HCT116 (cell line): ENCODE measurements at places on chromosomes 12 and 14. TPM values are rescaled to one million over a fixed set of nuclear protein-coding genes. Genes with fewer than 3 reads are reported as not detected.
A peak's percentile ranks its signal among the peaks of the same experiment; 100 is the strongest.

DNA sequence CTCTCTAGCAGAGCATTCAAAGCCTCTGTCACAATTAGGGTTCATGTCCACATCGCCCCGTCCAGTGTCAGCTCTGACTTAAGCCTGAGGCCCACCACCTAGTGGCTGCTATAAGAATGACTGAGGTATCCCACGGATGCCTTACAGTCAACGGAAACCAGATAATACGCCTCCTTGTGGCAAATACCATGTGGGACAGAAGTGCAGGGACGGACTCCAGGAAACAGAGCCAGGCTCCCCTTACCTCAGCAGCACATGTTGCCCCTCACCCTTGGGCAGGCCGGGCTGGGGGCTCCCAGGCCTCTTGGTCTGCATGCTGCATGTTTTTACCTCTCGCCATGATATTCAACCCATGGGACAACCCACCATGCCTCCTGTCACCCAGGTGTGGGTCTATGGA, 86.3 kb downstream of the VWF start:
- no peaks in the 10 kb centered on the region for H3K4me1 ChIP-seq
- H3K36me3 ChIP-seq: no peaks in the 10 kb centered on the region
- no peak overlapping the region for H3K4me3 ChIP-seq
- peak; percentile 91 for DNase-seq
- H3K27ac ChIP-seq: no peak overlapping the region

DNA sequence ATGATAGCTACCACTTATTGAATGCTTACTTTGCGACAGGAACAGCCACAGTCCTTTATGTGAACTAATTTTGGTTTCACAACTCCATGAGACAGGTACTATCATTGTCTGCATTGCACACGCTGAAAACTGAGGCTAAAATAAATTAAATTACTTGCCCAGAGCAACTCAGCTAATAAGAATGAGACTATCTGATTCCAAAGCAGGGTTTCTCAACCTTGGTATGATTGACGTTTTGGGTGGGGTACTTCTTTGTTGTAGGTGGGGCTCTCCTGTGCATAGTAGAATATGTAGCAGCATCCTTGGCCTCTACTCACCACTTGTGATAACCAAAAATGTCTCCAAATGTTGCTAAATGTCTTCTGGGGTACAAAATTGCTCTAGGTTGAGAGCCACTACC, 9.1 kb downstream of the PHLDA1 start:
- H3K27me3 ChIP-seq: no peaks in the 10 kb centered on the region
- no peak overlapping the region for H3K4me3 ChIP-seq
- H3K4me1 ChIP-seq: peaks cover 44% of the 10 kb centered on the region
- H3K36me3 ChIP-seq: no peaks in the 10 kb centered on the region
- H3K27ac ChIP-seq: peak overlapping the region; percentile 88

DUSP6 gene
- 219 TPM for total RNA-seq

DNA sequence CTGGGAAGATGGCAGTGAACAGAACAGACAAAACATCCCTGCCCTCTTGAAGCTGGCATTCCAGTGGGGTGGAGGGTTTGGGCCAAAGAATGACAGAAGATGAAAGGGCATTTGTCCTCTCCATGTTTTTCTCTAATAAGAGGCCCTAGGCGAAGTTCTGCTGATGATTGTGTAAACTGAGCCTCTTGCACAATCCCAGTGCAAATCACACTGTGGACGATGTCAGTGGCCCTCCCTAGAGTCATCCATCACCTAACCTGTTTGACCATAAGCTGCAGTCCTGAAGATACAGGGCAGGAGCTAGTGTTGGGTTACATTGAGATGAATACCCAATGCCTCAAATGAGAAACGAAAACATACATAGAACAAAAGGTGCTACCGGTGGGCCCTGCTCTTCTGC, 622.4 kb upstream of the TBX3 start:
- no peaks in the 10 kb centered on the region for H3K27me3 ChIP-seq
- no peaks in the 10 kb centered on the region for H3K36me3 ChIP-seq
- H3K27ac ChIP-seq: no peak overlapping the region
- H3K4me1 ChIP-seq: no peaks in the 10 kb centered on the region
- H3K4me3 ChIP-seq: no peak overlapping the region
- DNase-seq: no peak

DNA sequence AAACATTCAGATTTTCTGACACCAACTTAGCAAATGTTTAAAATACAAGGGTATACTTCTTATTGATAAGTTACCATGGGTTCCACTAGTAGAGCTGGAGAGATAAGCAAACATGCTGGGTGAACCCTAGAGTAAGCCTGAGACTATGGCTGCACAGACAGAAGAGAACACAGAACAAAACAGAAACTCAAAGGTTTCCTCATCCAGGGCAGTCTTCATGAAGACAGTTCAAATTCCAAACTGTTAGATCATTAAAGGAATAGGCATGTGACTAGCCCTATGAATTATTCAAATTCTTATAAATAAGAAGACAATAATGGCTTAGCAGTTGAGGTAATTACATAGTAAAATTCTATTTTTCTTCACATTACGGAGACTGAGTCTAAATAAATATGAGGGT, 28.1 kb downstream of the BTBD7 start:
- H3K4me3 ChIP-seq: no peak overlapping the region
- no peaks in the 10 kb centered on the region for H3K36me3 ChIP-seq
- DNase-seq: no peak
- no peak overlapping the region for H3K27ac ChIP-seq
- H3K27me3 ChIP-seq: no peaks in the 10 kb centered on the region

GRCh38 chr14:92372230-92372629, 49.3 kb downstream of the SLC24A4 start:
- 0 out of 2 replicates have a peak, but pooled peaks cover 4% of the 10 kb centered on the region for H3K27me3 ChIP-seq
- no peaks in the 10 kb centered on the region for H3K36me3 ChIP-seq
- DNase-seq: no peak
- no peak overlapping the region for H3K27ac ChIP-seq
- no peak overlapping the region for H3K4me3 ChIP-seq

DNA sequence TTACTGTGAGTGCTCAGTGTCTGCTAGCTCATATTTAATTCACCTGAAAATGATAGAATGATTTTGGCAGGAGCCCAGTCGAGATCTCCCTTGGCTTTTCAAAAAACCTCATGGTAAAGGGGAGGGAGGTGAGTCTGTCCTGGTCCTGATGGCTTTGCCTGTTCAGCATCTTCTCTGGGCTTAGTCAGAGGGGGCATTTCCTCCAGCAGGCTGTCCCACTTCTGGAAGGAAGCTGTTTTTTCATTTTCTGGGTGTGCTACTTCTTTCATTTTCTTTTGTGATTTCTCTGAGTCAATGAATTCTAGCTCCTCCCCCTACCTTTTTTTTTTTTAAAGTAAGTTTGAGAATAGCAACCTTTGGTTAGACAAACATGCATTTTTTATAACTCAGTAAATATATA, 58.8 kb downstream of the TMX1 start:
- no peak overlapping the region for H3K4me3 ChIP-seq
- H3K36me3 ChIP-seq: no peaks in the 10 kb centered on the region
- no peaks in the 10 kb centered on the region for H3K27me3 ChIP-seq
- no peak overlapping the region for H3K27ac ChIP-seq

INHBE gene
- total RNA-seq: 0.89 TPM

- H3K27ac ChIP-seq: no peak overlapping the region
- no peaks in the 10 kb centered on the region for H3K4me1 ChIP-seq
- no peaks in the 10 kb centered on the region for H3K27me3 ChIP-seq
- no peak for DNase-seq
Measured at GRCh38 chr14:87995500-87996290, 2.7 kb upstream of the GALC start.

DNA sequence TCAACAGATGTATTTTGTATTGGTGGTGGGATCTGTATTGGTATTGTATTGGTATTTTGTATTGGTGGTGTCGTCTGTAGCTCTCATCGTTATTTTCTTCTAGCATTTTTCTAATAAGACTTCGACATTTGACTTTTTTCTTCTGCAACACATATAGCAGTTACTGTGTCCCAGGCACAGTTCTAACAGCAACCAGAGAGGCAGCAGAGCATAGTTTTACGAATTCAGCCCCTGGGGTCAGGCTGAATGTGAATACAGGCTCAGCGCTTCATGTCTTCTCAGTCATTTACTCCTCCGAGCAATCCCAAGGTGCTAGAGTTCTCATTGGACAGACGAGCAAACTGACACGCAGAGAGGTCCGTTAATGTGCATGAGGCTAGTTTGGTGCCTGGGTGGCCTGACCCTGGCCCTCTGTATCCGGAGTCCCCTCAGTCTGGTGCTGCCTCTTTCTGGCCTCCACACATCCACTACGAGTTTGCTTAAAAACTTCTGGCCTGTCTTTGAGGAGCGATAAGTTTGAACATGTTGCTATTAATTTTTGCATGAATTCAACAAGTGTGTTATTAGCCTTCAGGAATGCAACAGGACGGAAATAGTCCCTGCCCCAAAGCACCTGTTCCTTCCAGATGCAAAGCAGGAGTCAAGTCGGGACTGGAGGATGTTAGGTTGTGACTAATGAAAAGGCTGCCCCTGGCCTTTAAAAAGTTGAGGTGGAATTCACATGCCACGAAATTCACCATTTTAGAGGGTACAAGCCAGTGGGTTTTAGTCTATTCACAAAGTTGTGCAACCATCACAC, 87.0 kb downstream of the GLT1D1 start:
- no peak overlapping the region for H3K4me3 ChIP-seq
- no peak for DNase-seq
- no peaks in the 10 kb centered on the region for H3K27me3 ChIP-seq
- H3K27ac ChIP-seq: no peak overlapping the region
- H3K4me1 ChIP-seq: no peaks in the 10 kb centered on the region

PRIM1 gene
- total RNA-seq: 53.3 TPM

GRCh38 chr12:85979641-85980040, 105.5 kb downstream of the NTS start:
- no peak overlapping the region for H3K27ac ChIP-seq
- no peak overlapping the region for H3K4me3 ChIP-seq
- H3K27me3 ChIP-seq: no peaks in the 10 kb centered on the region
- no peaks in the 10 kb centered on the region for H3K4me1 ChIP-seq

ATF7 gene
- total RNA-seq: 24.0 TPM

DNA sequence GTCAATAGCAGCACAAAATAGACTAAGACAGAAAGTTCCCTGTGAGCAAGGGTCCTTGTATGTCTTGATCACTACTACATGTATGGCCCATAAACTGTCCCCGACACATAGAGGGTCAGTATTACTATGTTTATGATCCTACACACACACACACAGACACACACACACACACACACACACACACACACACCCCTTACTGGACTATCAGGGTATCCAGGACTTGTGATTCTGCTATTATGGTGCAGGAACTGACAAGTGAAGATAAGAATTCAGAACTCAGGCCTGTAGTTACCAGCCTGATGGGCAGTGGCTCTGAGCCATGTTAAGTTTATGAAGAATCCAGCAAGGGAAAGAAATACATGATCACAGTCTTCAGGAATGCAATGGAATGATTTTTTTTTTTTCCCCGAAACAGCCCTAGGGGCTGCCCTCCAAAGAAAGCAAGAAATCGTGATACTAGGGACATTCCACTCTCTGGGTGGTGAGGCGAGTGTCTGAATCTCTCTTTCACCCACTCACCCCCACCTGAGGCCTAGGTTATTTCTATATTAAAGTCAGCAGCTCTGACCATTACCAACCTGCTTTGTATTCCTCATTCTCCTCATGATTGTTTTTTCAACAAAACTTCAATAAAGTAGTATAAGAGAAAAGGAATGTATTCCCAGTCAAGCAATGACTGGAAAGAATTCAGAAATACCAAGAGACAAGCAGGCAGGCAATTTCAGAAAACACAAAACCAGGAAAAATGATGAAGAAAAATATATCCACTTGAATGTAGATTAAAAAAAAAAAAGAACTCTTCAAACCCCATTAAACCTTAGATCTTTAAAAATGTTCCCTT, 105.8 kb downstream of the AVPR1A start:
- H3K27me3 ChIP-seq: no peaks in the 10 kb centered on the region
- no peak overlapping the region for H3K4me3 ChIP-seq
- DNase-seq: no peak
- no peaks in the 10 kb centered on the region for H3K36me3 ChIP-seq
- no peaks in the 10 kb centered on the region for H3K4me1 ChIP-seq

GRCh38 chr14:94386085-94387031, 2.0 kb downstream of the SERPINA1 start:
- no peak overlapping the region for H3K27ac ChIP-seq
- no peaks in the 10 kb centered on the region for H3K27me3 ChIP-seq
- H3K36me3 ChIP-seq: no peaks in the 10 kb centered on the region
- H3K4me1 ChIP-seq: peaks cover 10% of the 10 kb centered on the region
- H3K4me3 ChIP-seq: no peak overlapping the region

DNA sequence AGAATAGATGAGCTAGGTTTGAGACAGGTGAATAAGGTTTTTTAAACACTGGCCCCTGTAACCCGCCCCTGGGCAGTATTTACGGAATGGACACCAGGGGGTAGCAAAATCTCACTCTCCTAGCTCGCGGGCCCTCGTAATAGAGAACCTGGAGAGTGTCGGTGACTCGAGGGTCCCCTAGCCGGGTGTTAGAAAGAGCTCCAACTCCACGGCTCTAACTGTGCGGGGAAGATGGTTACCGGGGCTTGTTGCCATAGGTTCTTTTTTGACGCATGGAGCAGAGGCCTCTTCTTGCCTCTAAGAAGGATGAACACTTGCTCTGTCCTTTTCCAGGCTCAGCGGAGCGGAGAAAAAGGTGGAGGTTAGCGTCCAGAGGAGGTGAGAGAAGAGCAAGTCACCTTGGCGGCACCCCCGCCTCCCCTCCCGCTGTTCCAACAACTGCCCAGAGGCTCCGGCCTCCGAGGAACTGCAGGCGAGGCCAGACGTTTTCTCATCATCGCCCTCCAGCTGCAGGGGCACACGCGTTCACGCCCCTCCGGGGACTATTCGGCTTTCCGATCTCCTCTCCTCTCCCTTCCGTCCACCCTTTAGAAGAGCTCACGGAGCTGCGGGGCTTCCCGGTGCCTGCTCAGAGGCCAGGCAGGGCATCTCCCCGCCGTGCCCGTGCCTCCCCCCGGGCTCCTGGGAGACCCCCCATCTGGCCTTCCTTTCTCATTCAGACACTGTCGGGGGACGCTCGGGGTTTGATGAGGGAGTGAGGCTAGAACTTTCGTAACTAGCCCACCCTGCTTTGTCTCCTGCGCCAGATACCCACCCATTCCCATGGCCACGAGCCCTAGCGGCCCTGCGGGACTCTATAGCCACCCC, 1.4 kb upstream of the ARHGEF40 start:
- DNase-seq: peak; percentile 36
- H3K27me3 ChIP-seq: 0 out of 2 replicates have a peak, but pooled peaks cover 4% of the 10 kb centered on the region
- H3K4me1 ChIP-seq: peaks cover 28% of the 10 kb centered on the region
- H3K4me3 ChIP-seq: no peak overlapping the region
- H3K36me3 ChIP-seq: no peaks in the 10 kb centered on the region

CCDC85C gene
- 42.3 TPM for total RNA-seq

DNA sequence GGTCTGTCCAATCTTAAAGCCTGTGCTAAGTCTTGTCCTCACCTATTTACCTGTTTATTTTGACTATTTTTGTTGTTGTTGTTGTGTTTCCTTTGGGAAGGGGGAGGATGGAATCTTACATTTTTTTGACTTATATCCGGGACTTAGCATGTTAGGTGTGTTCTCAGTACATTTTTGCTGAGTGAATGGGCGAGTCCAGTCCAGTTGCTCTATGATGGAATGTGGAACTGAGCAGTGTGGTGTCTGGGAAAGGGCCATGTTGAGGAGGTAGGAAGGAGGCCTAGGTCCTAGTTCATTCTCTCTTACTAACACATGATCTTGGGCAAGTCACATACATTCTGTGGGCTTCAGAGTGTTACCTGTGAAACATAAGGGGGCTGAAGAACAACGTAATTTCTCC, 80.9 kb upstream of the SLC38A2 start:
- H3K4me3 ChIP-seq: no peak overlapping the region
- no peaks in the 10 kb centered on the region for H3K27me3 ChIP-seq
- H3K36me3 ChIP-seq: no peaks in the 10 kb centered on the region
- H3K4me1 ChIP-seq: peaks cover 95% of the 10 kb centered on the region

DNAJC22 gene
- total RNA-seq: 27.7 TPM

GRCh38 chr14:99602054-99602787, 1.8 kb downstream of the CCDC85C start:
- DNase-seq: no peak
- peaks cover 19% of the 10 kb centered on the region for H3K4me1 ChIP-seq
- peak overlapping the region; percentile 31 for H3K4me3 ChIP-seq
- H3K27ac ChIP-seq: 0 out of 2 replicates have a peak overlapping the region, but pooled peaks have one; percentile 30
- no peaks in the 10 kb centered on the region; the same call in 1 of the 2 replicates for H3K36me3 ChIP-seq
- no peaks in the 10 kb centered on the region for H3K27me3 ChIP-seq
